Activated CD4-positive, alpha-beta T cell treated with anti-CD3 and anti-CD28 coated beads, Interleukin-2, amount 10 ng/mL, durations not matched to agents 7 days and 5 days (primary cell): ENCODE measurements at places on chromosomes 3 and 15.

DNA sequence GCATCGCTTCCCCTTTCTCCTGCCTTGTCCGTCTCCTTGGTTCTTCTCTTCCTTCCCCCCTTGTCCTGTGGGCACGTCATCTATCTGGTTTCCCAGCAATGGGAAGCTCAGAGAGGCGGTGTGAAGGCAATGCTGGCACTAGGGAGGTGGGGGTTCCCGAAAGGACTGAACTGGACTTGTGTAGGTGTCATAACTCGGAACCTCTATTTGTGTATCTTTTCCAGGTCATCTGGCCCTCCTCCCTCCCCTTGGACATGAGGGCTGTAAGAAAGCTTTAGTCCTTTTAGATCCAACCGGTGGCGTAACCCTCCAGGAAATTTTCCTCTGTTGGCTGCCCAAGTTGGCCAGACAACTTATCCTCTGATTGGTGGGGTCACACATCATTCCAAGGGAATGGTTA is 231.5 kb upstream of the TLE3 start:
- H3K4me1 ChIP-seq: peaks cover 14% of the 10 kb centered on the region
- DNase-seq: no peak
- no peaks in the 10 kb centered on the region for H3K36me3 ChIP-seq
- H3K4me3 ChIP-seq: no peak overlapping the region
- no peak overlapping the region for H3K27ac ChIP-seq
- H3K27me3 ChIP-seq: peaks cover 42% of the 10 kb centered on the region

DNA sequence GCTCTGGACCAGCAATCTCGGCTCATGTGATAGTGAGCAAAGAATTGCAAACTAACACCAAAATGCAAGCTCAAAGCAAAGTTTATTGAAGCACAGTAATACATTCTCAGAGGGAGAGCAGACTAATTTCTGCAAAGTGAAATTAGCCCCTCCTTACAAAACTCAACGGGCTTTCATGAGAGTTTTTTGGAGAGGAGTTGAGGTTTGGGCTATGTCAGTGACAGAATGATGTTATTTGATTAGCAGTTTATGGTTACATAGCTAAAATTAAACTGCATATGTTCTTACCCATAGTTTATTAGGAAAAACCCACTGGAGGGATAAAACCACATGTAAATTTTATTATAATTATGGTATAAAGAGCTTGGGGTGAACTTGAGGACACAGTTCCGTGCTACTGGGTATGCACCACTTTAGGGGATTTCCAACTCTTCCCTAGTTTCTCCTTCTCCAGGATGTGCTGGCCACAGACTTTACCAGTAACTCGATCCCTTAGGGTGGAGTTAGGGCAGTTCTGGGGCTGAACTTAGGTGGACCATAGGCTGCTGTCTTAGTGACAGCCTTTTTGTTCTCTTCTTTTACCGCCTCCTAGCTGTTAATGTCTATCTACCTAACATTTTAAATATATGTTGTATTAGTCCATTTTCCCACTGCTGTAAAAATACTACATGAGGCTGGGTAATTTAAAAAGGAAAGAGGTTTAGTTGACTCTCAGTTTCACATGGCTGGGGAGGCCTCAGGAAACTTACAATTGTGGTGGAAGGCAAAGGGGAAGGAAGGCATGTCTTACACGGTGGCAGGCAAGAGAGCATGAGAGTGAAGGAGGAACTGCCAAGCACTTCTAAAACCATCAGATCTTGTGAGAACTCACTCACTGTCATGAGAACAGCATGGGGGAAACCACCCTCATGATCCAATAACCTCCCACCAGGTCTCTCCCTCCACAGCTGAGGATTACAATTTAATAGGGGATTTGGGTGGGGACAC is 8.9 kb upstream of the AADACL2 start:
- no peak for DNase-seq
- H3K4me3 ChIP-seq: no peak overlapping the region
- H3K27me3 ChIP-seq: peaks cover 2% of the 10 kb centered on the region
- H3K36me3 ChIP-seq: no peaks in the 10 kb centered on the region
- no peak overlapping the region for H3K27ac ChIP-seq

- peaks cover 13% of the 10 kb centered on the region for H3K27me3 ChIP-seq
- no peak for DNase-seq
- H3K36me3 ChIP-seq: no peaks in the 10 kb centered on the region
- H3K4me1 ChIP-seq: no peaks in the 10 kb centered on the region
Observed at GRCh38 chr3:179308001-179308400, 14.8 kb upstream of the ZNF639 start.

GRCh38 chr15:44314512-44314911 is 26.0 kb downstream of the GOLM2 start:
- DNase-seq: no peak
- peaks cover 8% of the 10 kb centered on the region for H3K36me3 ChIP-seq
- no peak overlapping the region for H3K27ac ChIP-seq
- peaks cover 11% of the 10 kb centered on the region for H3K4me1 ChIP-seq
